ENCODE measurements at places on chromosomes 12 and 14.
A peak's percentile ranks its signal among the peaks of the same experiment; 100 is the strongest.

DNA sequence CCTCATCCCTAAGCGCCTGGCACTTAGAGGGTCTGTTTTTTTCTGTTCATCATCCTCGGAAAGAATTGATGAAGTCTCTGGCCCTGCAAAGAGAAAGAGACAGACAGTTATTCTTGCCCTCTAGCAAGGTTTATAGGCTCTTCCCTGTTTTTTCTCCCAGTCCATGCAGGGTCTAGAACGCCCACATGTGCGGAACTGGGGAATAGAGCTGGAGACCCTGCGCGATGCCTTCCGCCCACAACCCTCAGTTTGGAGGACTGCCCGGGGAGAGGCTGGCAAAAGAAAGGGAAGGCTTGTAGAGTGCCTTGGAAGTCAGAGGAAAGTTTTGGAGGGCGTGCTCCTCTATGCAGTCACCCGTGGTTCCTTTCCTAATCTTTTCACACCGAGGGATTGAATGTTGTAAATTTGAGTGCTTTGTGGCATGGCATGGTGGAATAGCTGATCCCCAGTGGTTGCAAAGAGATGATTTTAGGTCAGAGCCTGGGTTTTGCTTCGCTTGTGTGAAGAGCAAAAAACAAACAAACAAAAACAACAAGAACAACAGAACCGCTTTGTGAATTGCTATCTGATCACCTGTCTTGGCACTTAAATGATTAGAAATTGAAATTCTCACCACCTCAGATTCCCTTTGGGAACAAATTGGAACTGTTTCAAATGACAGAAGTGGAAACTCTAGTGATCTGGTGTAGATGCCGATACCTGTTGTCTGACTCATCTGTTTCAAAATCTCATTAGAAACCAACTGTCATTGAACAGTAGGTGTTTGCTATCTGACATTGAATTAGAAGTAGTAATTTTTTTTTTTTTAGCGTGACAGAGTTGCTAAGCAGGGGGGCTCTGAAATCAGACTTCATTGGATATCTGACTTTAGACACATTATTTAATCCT lies 947 bp downstream of the GAS2L3 start:
- H3K4me1 ChIP-seq = peaks cover 2% of the 10 kb centered on the region
- H3K4me3 ChIP-seq = peak overlapping the region; percentile 83
- H3K36me3 ChIP-seq = no peaks in the 10 kb centered on the region
- no peak overlapping the region for H3K27ac ChIP-seq
- H3K27me3 ChIP-seq = no peaks in the 10 kb centered on the region

- H3K27ac ChIP-seq = no peak overlapping the region
- no peaks in the 10 kb centered on the region for H3K27me3 ChIP-seq
- H3K4me1 ChIP-seq = no peaks in the 10 kb centered on the region
- DNase-seq = no peak
Measured at GRCh38 chr12:16669756-16670155, 63.8 kb upstream of the LMO3 start.

- no peak overlapping the region for H3K4me3 ChIP-seq
- no peak for DNase-seq
- peaks cover 2% of the 10 kb centered on the region for H3K4me1 ChIP-seq
- no peaks in the 10 kb centered on the region for H3K36me3 ChIP-seq
Measured at GRCh38 chr14:68718023-68718990, 74.6 kb downstream of the ZFP36L1 start.

- H3K27me3 ChIP-seq = no peaks in the 10 kb centered on the region
- no peak for DNase-seq
- H3K36me3 ChIP-seq = no peaks in the 10 kb centered on the region
Measured at GRCh38 chr14:106039400-106039799, 513.0 kb downstream of the TMEM121 start.

GRCh38 chr12:65157091-65157490 lies 12.3 kb upstream of the LEMD3 start:
- H3K27ac ChIP-seq = no peak overlapping the region
- H3K4me1 ChIP-seq = no peaks in the 10 kb centered on the region
- no peaks in the 10 kb centered on the region for H3K36me3 ChIP-seq
- H3K4me3 ChIP-seq = no peak overlapping the region
- H3K27me3 ChIP-seq = peaks cover 23% of the 10 kb centered on the region
- DNase-seq = no peak

- no peaks in the 10 kb centered on the region for H3K27me3 ChIP-seq
- DNase-seq = no peak
- no peak overlapping the region for H3K27ac ChIP-seq
- no peak overlapping the region for H3K4me3 ChIP-seq
Measured at GRCh38 chr12:125528281-125528680, 463.0 kb downstream of the AACS start.

All from mesenchymal stem cell (in vitro differentiated cells and primary cell).